ENCODE measurements at places on chromosomes 16 and 17. TPM values are rescaled to one million over a fixed set of nuclear protein-coding genes. Genes with fewer than 3 reads are reported as not detected.
A peak's percentile ranks its signal among the peaks of the same experiment; 100 is the strongest.

GRCh38 chr17:77769762-77770161 lies 188.7 kb upstream of the TNRC6C start:
- no peak for DNase-seq
- H3K36me3 ChIP-seq: no peaks in the 10 kb centered on the region
- H3K4me3 ChIP-seq: no peak overlapping the region
- H3K27ac ChIP-seq: no peak overlapping the region

- H3K4me3 ChIP-seq: no peak within 1 kb of the TSS
- H3K36me3 ChIP-seq: no peaks in the 10 kb centered on the region
- no peak within 1 kb of the TSS for H3K27ac ChIP-seq
- H3K27me3 ChIP-seq: peaks cover 4% of the 10 kb centered on the region
- peaks cover 6% of the 10 kb centered on the region for H3K4me1 ChIP-seq
- no peak for DNase-seq
Measured at GRCh38 chr17:4641297-4642195, at the start of gene ALOX15. Gene ALOX15, minus strand, starts transcription at chr17:4641678. Its CDS starts 27 bp downstream, at chr17:4641651.

DNA sequence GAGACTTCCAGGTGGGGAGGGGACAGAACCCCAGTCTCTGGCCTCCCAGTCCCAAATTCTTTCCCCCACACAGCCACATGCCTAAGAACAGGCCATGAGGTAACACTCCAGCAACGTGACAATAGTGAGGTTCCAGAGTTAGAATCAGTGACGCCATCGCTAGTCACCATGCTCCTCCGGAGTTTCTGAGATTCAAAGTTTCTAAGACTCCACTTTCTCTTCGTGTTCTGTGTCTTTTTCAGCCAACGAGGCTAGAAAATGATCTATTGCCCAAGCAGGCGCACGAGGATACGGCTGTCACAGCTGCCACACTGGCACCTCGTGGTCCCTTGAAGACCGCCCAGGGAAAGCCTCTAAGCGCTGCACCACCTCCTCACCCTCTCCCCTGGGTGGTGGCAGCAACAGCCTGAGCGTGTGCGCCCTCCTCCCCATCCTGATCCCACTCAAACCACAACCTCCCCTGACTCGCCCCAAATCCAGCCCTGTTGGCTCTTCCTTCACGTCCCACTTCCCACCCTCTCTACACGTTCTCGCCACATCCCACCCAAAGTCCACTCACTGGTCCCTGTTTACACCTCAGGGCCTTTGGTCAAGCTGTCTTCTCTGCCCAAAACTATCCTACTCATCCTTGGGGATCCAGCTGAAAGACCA lies 1.0 kb downstream of the MCRIP1 start:
- no peak for DNase-seq
- H3K27ac ChIP-seq: peak overlapping the region; percentile 99
- peak overlapping the region; percentile 85 for H3K4me3 ChIP-seq
- no peaks in the 10 kb centered on the region for H3K36me3 ChIP-seq
- no peaks in the 10 kb centered on the region for H3K4me1 ChIP-seq

DNA sequence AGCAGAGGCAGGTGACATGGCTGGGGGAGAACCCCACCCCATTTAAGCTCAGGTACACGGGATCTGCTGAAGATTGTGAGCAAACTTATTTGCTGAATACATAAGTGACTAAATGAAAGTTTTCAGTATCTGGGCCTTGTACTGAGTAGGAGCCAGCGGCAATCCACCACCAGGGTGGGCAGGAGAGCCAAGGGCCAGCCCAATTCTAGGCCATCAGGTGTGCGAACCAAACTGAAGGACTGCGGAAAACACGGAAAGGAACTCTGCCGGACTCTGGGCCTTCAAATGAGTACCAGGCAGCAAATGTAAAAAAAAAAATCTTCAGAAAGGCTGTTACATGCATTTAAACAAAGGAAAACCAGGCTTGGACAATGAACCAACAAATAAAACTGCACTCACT lies 19.7 kb downstream of the ARHGAP17 start:
- DNase-seq: no peak
- H3K4me1 ChIP-seq: peaks cover 40% of the 10 kb centered on the region
- H3K27me3 ChIP-seq: no peaks in the 10 kb centered on the region
- H3K36me3 ChIP-seq: no peaks in the 10 kb centered on the region

- no peaks in the 10 kb centered on the region for H3K36me3 ChIP-seq
- no peaks in the 10 kb centered on the region for H3K4me1 ChIP-seq
- H3K27ac ChIP-seq: no peak overlapping the region
- no peaks in the 10 kb centered on the region for H3K27me3 ChIP-seq
- no peak overlapping the region for H3K4me3 ChIP-seq
Measured at GRCh38 chr17:43945074-43945829, 3.0 kb upstream of the PPY start.

- no peak for DNase-seq
- H3K4me1 ChIP-seq: peaks cover 25% of the 10 kb centered on the region
- H3K36me3 ChIP-seq: peaks cover 13% of the 10 kb centered on the region
Measured at GRCh38 chr16:635573-636205, 416 bp downstream of the METTL26 start.

GRCh38 chr17:81502471-81503017 lies 10.1 kb downstream of the ACTG1 start:
- no peaks in the 10 kb centered on the region for H3K27me3 ChIP-seq
- no peak overlapping the region for H3K4me3 ChIP-seq
- DNase-seq: no peak
- no peaks in the 10 kb centered on the region for H3K4me1 ChIP-seq
- H3K27ac ChIP-seq: no peak overlapping the region

CALB2 gene
- total RNA-seq: 5.5 TPM

GRCh38 chr16:86572041-86572521 lies 5.5 kb downstream of the FOXC2 start:
- H3K27me3 ChIP-seq: no peaks in the 10 kb centered on the region
- H3K4me1 ChIP-seq: no peaks in the 10 kb centered on the region
- DNase-seq: no peak
- no peak overlapping the region for H3K4me3 ChIP-seq

- no peaks in the 10 kb centered on the region for H3K27me3 ChIP-seq
- no peak overlapping the region for H3K4me3 ChIP-seq
Measured at GRCh38 chr16:83737729-83738354, 69.9 kb upstream of the HSBP1 start.

- no peaks in the 10 kb centered on the region for H3K27me3 ChIP-seq
- H3K4me3 ChIP-seq: no peak overlapping the region
- H3K27ac ChIP-seq: no peak overlapping the region
- no peaks in the 10 kb centered on the region for H3K36me3 ChIP-seq
- DNase-seq: no peak
- no peaks in the 10 kb centered on the region for H3K4me1 ChIP-seq
Measured at GRCh38 chr16:48602356-48603014, 7.5 kb downstream of the N4BP1 start.

LHX1 gene
- total RNA-seq: not detected

KCNAB3 gene
- total RNA-seq: 3.3 TPM

DNA sequence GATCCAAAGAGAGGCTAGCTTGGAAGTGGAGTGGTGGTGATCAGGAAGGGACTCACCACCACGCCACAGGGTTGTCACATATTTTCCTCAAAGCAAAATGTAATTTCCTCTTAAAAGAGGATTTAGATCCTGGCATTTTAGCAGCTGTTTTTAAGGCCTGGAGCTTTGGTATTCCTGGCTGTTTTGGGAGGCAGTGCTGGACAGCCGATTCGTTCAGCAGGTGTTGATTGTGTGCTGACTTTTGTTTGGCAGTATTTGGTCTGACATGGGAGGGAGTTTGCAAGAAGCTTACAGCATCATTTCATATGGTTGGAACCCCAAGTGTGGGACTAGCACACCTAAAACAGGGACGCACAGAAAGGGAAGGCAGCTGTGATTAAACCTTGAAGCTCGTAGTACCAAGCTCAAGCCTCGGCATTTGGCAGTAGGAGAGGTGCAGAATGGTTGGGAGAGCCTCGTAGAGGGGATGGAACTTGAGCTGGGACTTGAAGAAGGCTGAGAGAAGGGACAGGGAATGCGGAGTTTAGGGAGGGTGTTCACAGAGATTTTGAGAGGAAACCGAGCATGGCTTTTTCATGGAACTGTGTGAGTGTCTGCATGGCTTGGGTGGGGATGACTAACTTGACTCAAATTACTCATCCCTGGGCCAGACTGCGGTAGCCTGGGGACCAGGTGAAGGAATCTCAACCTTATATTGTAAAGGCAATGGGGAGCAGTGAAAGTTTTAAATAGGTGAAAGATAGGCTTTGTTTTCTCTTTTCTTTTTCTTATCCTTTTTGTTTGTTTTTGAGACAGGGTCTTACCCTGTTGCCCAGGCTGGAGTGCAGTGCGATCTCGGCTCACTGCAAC lies 52.3 kb downstream of the RPTOR start:
- H3K4me1 ChIP-seq: peaks cover 21% of the 10 kb centered on the region
- no peak for DNase-seq
- no peaks in the 10 kb centered on the region for H3K27me3 ChIP-seq
- H3K27ac ChIP-seq: no peak overlapping the region
- no peak overlapping the region for H3K4me3 ChIP-seq

GRCh38 chr16:72470541-72470940 lies 298.6 kb upstream of the PMFBP1 start:
- no peaks in the 10 kb centered on the region for H3K27me3 ChIP-seq
- H3K27ac ChIP-seq: no peak overlapping the region
- no peaks in the 10 kb centered on the region for H3K36me3 ChIP-seq
- H3K4me3 ChIP-seq: no peak overlapping the region

CRK gene
- 33.0 TPM for total RNA-seq

DNA sequence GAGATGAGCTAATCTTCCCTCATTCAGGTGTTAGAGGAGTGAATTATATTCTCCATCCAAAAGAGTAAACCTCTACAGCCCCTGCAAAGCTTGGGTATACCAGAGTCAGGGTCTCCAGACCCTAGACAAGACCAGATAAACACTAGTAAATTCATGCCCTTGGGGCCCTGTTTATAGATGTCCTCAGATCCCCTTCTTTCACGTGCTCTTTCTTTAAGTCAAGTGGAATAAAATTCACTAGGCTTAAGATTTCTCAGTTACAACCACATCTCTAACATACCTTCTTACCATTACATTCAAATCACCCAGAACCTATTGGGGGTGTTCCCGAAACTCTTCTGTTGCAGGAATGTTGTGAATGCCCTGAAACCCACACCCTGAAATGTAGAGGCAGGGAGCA lies 2.2 kb upstream of the C17orf58 start:
- DNase-seq: no peak
- H3K4me3 ChIP-seq: no peak overlapping the region
- no peak overlapping the region for H3K27ac ChIP-seq
- H3K4me1 ChIP-seq: no peaks in the 10 kb centered on the region

STH gene
- total RNA-seq: not detected

EMP2 gene
- total RNA-seq: 27.5 TPM

- H3K36me3 ChIP-seq: no peaks in the 10 kb centered on the region
- no peaks in the 10 kb centered on the region for H3K4me1 ChIP-seq
- no peak for DNase-seq
- no peaks in the 10 kb centered on the region for H3K27me3 ChIP-seq
Measured at GRCh38 chr17:81813861-81814683, 10.1 kb downstream of the GCGR start.
